ENCODE measurements at places on chromosomes 2 and 18. TPM values are rescaled to one million over a fixed set of nuclear protein-coding genes. Genes with fewer than 3 reads are reported as not detected.

The PSMA8 gene
- total RNA-seq = 0.93 TPM

The GNAL gene
- total RNA-seq = 0.40 TPM

The ATP5MC3 gene
- 414 TPM for total RNA-seq

The NRBP1 gene
- 94.7 TPM for total RNA-seq

The RGPD4 gene
- not detected for total RNA-seq

The CRYGC gene
- not detected for total RNA-seq

The TYW5 gene
- total RNA-seq = 10.9 TPM

The LHCGR gene
- total RNA-seq = not detected

The NEU4 gene
- total RNA-seq = 1.2 TPM

The UGT1A7 gene
- total RNA-seq = not detected

The LINC00305 gene
- total RNA-seq = not detected

The GALNT13 gene
- total RNA-seq = 0.19 TPM

The PPP1R1C gene
- total RNA-seq = not detected

The TXNDC2 gene
- total RNA-seq = not detected

The DAW1 gene
- not detected for total RNA-seq

The MPV17 gene
- 89.1 TPM for total RNA-seq

The SERPINB4 gene
- total RNA-seq = not detected

The AMER3 gene
- total RNA-seq = not detected

The FBXO48 gene
- total RNA-seq = 1.2 TPM

The SLC4A5 gene
- total RNA-seq = 0.93 TPM

The CYP27A1 gene
- not detected for total RNA-seq

The INPP5D gene
- total RNA-seq = 43.6 TPM

The CRACDL gene
- total RNA-seq = 0.12 TPM

The INO80D gene
- 27.5 TPM for total RNA-seq

The CDCA7 gene
- 116 TPM for total RNA-seq

The MAPK4 gene
- not detected for total RNA-seq

The TBR1 gene
- total RNA-seq = not detected

The SLC16A14 gene
- 4.0 TPM for total RNA-seq

The GATA6 gene
- not detected for total RNA-seq

The PRKAG3 gene
- total RNA-seq = not detected

The VSNL1 gene
- total RNA-seq = not detected

The SLC11A1 gene
- total RNA-seq = 0.19 TPM

The SKOR2 gene
- not detected for total RNA-seq

The NT5DC4 gene
- not detected for total RNA-seq

The TTN gene
- total RNA-seq = 2.8 TPM

The LYPD6 gene
- total RNA-seq = not detected

The NPAS2 gene
- total RNA-seq = 9.1 TPM

The TPO gene
- not detected for total RNA-seq

The CNDP1 gene
- total RNA-seq = not detected

The PROKR1 gene
- total RNA-seq = not detected

The SFXN5 gene
- total RNA-seq = 14.1 TPM

The PIGN gene
- 32.0 TPM for total RNA-seq

The ERBB4 gene
- not detected for total RNA-seq

The CCDC68 gene
- not detected for total RNA-seq

The LIMS3 gene
- total RNA-seq = not detected

The ADAM23 gene
- total RNA-seq = 0.05 TPM

The TMEM169 gene
- total RNA-seq = 0.51 TPM

The AOX1 gene
- not detected for total RNA-seq

The DLGAP1 gene
- 0.99 TPM for total RNA-seq

The SRD5A2 gene
- not detected for total RNA-seq

The SKA1 gene
- total RNA-seq = 22.1 TPM

The MYO5B gene
- total RNA-seq = 0.07 TPM

The GRHL1 gene
- total RNA-seq = 1.2 TPM

The SERPINE2 gene
- total RNA-seq = 23.2 TPM

The SERPINB3 gene
- not detected for total RNA-seq

The PAX8 gene
- 0.45 TPM for total RNA-seq

The GPR155 gene
- 3.1 TPM for total RNA-seq

The ABI2 gene
- 32.7 TPM for total RNA-seq
